ENCODE measurements at places on chromosomes 3 and 15.

GRCh38 chr3:150275941-150276340, 132.2 kb upstream of the TSC22D2 start:
- no peaks in the 10 kb centered on the region for H3K27me3 ChIP-seq
- no peak for DNase-seq
- no peaks in the 10 kb centered on the region for H3K36me3 ChIP-seq
- no peak overlapping the region for H3K4me3 ChIP-seq

GRCh38 chr15:59438625-59439290, 772 bp downstream of the FAM81A start:
- no peaks in the 10 kb centered on the region for H3K36me3 ChIP-seq
- DNase-seq, result no peak
- H3K27ac ChIP-seq, result no peak overlapping the region
- H3K4me3 ChIP-seq, result peak overlapping the region; percentile 24
- peaks cover 19% of the 10 kb centered on the region for H3K27me3 ChIP-seq
- H3K4me1 ChIP-seq, result peaks cover 7% of the 10 kb centered on the region

DNA sequence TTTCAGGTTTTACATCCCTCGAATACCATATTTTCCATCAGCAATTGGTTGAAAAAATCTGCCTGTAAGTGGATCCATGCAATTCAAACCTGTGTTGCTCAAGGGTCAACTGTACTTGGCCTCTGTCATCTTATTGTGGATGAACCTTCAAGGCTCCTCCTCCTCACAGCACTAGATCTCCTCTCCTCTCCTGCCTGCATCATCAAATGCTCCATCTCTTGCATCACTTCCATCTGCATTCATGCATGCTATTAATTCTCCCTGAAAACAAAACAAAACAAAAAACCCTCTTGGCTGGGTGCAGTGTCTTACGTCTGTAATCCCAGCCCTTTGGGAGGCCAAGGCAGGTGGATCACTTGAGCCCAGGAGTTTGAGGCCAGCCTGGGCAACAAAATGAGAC, 10.1 kb downstream of the BCL2L10 start:
- no peak overlapping the region for H3K27ac ChIP-seq
- DNase-seq, result no peak
- no peak overlapping the region for H3K4me3 ChIP-seq
- H3K4me1 ChIP-seq, result no peaks in the 10 kb centered on the region
- no peaks in the 10 kb centered on the region for H3K36me3 ChIP-seq
- H3K27me3 ChIP-seq, result no peaks in the 10 kb centered on the region

- H3K27ac ChIP-seq, result no peak overlapping the region
- no peaks in the 10 kb centered on the region for H3K27me3 ChIP-seq
- DNase-seq, result no peak
- H3K4me1 ChIP-seq, result peaks cover 2% of the 10 kb centered on the region
- no peak overlapping the region for H3K4me3 ChIP-seq
Observed at GRCh38 chr3:121992601-121993560, 29.2 kb downstream of the ILDR1 start.

- no peaks in the 10 kb centered on the region for H3K27me3 ChIP-seq
- H3K36me3 ChIP-seq, result no peaks in the 10 kb centered on the region
- no peak overlapping the region for H3K4me3 ChIP-seq
- peak; percentile 8 for DNase-seq
- no peak overlapping the region for H3K27ac ChIP-seq
Observed at GRCh38 chr15:28975766-28976179, 90.0 kb downstream of the APBA2 start.

GRCh38 chr3:77773084-77773483, 733.2 kb downstream of the ROBO2 start:
- H3K4me1 ChIP-seq, result no peaks in the 10 kb centered on the region
- no peak for DNase-seq
- H3K27ac ChIP-seq, result no peak overlapping the region
- H3K27me3 ChIP-seq, result no peaks in the 10 kb centered on the region
- H3K36me3 ChIP-seq, result no peaks in the 10 kb centered on the region
- H3K4me3 ChIP-seq, result no peak overlapping the region
